ENCODE measurements at places on chromosomes 4 and X.

- DNase-seq, result no peak
Measured at GRCh38 chr4:14178421-14178820, 550.9 kb upstream of the BOD1L1 start.

DNA sequence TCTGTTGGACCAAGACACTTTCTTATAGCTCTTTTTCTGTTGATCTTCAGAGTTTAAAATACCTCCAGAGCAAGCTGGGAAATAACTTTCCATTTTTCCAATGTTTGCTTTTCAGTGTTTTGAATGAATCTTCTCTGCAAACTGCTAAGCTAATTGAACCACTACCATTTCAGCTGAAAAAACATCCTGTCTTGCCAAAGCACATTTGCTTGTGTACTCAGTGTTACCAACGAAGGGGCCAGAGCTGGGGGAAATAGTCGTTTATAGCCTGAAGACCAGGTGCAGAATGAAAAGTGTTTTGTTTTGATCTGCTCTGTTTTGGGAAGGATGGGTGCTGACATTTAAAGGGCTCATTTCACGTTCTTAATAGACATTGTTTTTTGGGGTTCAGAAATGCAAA, 88.4 kb upstream of the CLNK start:
- no peak for DNase-seq

- DNase-seq, result no peak
Measured at GRCh38 chr4:17511509-17511949, 361 bp downstream of the QDPR start.

- DNase-seq, result no peak
Measured at GRCh38 chr4:125482822-125483221, 168.1 kb downstream of the FAT4 start.

DNA sequence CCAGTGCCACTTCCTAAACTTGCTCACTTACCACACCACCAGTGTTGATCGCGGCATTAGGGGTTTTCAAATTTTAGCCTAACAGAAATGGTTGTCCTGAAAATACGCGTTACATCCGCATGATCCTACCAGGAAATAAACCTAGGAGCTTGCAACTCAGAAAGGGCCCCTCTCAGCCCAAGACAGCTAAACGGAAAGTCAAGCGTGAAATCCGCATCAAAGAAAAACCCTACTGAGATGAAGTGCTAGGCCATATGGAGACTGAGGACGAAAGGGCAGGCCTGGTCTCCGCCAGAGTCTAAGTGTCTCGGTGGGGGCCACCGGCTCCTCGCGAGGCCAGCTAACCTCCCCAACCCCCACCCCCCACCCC, 626 bp downstream of the YTHDC1 start:
- no peak for DNase-seq

DNA sequence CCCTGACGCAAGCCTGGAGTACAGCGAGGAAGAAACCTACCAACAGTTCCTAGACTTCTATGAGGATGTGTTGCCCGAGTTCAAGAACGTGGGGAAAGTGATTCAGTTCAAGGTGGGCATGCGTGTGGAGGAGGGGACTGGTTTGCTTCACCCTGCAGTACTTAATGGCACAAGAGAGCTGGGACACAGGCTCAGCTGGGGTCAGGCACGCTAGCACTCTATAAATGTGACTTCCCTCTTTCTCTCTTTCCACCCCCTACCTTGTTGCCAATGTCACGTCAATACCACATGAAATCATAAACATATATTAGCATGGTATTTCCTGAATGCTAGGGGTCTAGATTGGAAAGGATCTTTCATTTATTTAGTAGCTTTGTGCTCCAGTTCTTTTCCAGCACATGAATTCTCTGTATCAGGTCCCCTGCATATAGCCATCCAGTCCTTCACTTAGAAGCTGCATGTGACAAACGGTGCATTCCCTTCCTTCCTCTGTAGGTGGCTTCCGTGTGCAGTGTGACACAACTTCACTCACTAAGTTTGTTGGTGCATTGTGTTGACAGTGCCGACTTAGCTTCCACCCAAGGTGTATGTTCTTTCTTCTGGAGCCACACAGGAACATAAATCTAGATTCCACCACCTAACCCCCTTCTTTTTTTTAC, 25.6 kb downstream of the ZRSR2 start:
- DNase-seq, result no peak

DNA sequence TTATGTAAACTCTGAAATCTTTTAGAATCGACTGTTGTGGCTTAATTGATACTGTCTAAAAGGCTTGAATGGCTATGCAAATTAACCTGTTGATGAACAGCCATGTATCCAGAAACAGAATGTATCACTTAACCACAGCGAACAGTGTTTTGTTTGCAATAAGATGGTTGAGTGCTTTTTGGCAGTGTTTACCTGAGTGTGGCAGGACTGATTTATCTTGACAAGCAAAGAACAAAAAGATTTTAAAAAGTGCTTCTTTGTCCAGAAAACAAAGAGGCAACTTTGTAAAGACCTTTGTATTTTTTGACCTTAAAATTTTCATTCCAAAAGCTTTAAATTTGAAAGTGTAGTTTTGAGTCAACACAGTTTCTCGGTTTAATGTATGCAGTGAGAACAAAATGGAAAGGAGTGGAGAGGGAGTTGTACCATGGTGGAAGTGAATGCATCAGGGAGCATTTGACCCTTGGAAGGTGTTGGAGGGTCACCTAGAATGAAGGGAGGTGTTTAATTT, 18.0 kb downstream of the ARHGAP10 start:
- DNase-seq, result no peak

DNA sequence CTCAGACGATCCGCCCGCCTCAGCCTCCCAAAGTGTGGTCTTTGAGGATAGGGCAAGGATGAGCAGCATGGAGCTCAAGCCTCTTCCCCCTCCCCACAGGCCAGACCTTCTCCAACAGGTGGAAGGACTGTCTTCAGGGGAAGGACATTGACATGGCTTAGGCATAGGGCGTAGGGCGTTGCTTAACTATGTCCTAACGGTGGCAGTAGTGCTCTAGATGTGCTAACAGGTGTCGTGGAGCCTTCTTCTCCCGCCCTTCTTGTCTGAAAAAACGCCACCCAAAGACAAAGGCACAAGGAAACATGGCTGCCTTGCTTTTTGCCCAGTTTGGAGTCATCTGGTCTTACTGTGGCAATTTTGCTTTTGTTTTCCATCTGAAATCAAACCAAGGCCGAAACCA, 219.8 kb downstream of the OR13H1 start:
- no peak for DNase-seq

DNA sequence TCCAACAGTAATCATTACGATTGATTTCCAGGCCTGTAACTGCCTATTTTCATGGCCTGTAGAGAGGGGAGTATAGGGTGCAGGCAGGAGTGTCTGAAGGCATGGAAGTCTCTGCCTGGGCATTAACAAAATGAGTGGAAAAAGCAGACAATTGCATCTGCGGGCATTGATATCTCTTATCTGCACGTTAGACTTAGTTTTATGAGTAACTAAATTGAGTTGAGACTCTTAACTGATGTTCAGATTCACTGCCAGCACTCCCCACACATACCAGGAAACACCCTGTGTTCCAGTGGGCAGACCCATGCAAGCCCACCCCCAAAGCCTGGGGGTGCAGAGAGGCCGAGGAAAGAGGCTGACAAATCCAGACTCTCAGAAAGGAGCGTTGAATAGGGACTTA, 33.3 kb downstream of the F11 start:
- DNase-seq, result no peak

DNA sequence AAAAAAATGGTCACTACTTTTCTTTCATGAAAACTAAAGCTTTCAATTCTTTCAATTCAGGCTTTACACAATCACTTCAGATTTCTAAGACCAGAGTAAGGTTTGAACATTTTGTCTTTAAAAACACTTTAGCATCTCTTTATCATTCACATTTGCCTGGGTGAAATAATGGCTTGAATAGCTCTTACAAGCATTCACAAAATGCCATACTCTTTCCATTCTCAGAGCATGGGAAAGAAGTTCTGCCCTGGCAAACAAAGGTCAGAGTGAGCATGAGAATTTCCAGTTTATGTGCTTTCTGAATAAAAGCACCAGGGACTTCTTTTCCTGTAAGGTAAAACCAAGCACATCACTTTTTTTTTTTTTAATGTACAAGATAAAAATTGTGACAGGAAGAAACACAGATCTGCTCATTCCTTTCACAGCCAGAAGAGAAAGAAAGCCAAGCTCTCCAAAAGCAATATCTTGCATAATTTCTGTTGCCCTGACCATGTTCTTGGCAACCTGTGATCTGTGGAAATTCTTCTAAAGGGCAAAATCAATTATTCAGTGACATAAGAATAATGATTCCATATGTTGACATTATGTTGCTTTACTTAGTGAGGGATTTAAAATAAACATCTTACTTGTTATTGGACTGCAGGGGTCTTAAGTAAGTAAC, 64.8 kb downstream of the CD40LG start:
- DNase-seq, result no peak

DNA sequence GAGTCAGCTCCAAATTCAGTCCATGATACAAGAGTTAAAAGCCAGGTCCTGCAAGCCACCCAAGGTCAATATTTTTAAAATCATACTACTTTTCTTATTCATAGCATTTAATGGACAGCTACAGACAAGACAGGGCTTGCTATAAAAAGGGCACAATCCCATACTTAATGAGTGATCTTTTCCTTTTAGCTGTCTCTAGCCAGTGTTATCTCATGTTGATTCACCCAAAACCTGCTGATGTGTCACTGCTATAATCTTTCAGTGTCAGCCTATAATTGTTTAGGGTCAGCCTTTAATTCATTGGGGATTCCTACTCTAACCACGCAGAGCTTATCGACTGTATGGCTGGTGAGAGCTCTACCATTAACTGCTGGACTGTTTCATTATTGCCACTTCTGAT, 51.2 kb upstream of the HCCS start:
- DNase-seq, result no peak

- no peak for DNase-seq
Measured at GRCh38 chr4:42953321-42953720, 60.8 kb downstream of the GRXCR1 start.

GRCh38 chr4:117512414-117512813, 427.0 kb upstream of the TRAM1L1 start:
- DNase-seq, result no peak
